CD4-positive, alpha-beta T cell treated with Interferon alpha-2 for 1 hour (primary cell): ENCODE measurements at places on chromosomes 4 and X.

GRCh38 chr4:165834116-165834515, 38.9 kb upstream of the TLL1 start:
- no peak for DNase-seq

GRCh38 chr4:165381821-165382373, 3.1 kb downstream of the CPE start:
- no peak for DNase-seq

DNA sequence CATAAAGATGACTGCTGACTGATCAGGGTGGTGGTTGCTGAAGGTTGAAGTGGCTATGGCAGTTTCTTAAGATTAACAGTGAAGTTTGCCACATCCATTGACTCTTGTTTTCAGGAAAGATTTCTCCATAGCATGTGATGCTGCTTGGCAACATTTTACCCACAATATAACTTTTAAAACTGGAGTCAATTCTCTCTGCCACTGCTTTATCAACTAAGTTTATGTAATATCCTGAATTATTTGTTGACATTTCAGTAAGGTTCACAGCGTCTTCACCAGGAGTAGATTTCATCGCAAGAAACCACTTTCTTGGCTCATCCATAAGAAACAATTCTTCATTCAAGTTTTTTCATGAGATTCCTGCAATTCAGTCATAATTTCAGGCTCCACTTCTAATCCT, 166.5 kb upstream of the SPRY1 start:
- no peak for DNase-seq

DNA sequence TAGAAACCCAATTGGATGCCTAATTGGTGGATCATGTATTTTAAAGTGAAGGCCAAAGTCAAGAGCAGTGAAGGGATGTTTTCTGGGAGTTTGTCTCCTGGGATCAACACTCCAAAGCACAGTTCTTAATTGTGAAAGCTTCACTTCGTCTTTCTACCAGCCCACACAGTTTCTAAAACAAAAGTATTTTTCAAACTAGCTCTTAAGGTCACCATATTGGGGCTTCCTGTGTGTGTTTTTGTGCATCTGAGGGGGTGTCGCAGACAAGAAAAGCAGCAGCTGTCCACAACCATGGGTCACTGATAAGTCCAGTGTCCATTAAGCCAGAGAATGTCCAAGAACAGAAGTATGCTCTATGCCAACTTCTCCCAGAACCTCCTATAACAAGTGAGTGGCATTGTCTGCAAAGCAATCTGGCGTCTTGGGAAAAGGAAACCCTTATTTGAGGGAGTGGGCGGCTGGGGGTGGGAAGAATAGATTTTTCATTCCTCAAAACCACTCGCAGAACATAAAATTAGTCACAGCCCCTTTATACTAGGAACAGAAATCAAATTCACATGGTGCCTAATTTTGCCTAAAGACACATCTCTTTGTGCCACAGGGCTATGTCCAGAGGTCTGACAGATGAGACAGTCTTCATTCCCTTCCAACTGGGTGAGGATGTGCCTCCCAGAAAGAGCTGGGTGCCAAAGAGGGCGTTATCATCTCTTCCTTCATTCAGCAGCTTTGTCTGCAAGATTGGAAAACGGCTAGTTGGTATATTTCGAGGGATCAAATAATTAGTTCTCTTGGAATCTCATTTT, 610.4 kb downstream of the BCOR start:
- no peak for DNase-seq

DNA sequence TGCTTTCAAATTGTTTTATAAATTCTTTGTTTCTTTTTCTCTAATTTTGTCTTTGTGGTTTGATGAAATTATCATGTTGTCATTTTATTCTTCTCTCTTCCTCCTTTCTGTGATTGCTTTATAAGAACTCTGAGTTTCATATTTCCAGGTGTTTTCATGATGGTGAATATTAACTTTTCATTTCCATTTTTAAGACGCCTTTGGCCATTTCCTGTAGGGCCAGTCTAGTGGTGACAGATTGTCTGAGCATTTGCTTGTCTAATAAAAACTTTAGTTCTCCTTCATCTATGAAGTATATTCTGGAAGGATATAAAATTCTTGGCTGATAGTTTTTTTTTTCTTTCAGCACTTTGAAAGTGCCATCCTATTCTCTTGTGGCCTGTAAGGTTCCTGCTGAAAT, 128.1 kb downstream of the FAM13A start:
- no peak for DNase-seq

- DNase-seq: no peak
Measured at GRCh38 chr4:13970349-13970748, 342.8 kb upstream of the BOD1L1 start.

GRCh38 chrX:21806691-21807090, 32.7 kb upstream of the MBTPS2 start:
- DNase-seq: no peak

DNA sequence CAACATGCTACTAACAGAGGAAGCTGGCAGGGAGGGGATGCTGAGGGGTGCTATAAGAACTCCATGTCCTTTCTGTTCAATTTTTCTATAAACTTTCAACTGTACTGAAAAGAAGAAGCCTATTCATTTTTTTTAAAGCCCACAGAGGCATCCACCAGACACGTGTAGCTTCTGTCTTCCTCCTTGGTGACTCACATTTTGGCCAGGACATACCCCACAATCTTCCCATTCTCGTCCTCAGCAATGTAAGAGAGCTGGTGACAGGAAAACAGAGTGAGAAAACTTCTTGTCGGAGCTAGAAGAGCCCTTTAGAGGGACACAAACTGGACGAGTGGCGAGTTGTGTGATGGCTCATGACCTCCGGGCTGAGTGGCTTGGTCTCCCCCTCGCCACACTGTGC, 1.1 kb downstream of the NAA10 start:
- DNase-seq: no peak
